CD4-positive, alpha-beta T cell treated with Interferon alpha-2 for 1 hour (primary cell): ENCODE measurements at places on chromosomes 7 and 10.

DNA sequence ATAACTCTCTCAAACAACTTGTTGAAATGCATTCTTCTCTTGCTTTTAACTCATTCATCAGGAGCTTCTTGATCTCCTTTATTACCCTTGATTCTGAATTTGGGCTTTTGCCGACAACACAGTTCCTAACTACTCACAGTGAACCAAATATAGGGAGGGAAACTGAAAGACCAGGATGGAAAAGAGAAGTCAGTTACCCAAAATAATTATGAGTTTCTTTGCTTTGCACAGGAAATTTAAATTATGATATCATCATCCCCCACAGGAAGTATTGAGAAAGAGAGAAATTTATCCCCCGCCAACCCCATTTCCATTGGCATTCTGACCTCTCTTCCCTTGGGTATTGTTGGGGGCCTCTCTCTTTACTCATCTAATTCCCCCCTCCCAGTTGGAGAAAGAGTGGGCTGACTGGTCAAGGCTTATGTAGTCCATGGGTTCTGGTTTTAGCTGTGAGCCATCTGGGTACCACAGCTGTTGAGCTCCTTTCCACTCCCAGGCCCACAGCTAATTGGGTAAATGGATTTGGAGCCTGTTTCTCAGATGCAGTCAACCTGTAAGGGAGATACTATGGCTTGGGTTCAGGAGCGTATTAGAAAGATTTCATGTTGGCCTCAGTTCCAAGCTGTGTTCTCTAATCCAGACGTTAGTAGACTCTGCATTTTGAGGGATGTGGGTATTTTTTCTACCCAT is 109.0 kb downstream of the FZD1 start:
- no peak for DNase-seq

DNA sequence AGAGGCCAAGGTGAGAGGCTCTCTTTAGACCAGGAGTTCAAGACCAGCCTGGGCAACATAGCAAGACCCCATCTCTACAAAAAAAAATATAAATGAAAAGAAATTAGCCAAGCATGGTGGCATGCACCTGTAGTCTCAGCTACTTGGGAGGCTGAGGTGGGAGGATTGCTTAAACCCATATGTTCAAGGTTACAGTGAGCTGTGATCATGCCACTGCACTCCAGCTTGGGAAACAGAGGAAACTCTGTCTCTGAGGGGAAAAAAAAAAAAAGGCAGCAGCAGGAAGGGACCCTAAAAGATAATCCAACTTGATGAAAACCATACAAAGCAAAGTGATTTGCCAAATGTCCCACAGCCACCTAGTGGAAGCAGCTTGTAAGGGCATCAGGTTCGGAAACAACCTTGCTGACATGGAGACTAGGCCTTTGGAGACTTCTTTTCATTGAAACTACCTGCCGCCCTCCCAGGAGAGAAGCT is 15.6 kb upstream of the PBLD start:
- DNase-seq, result peak; percentile 48

GRCh38 chr7:73470208-73470607 is 36.6 kb downstream of the FZD9 start:
- DNase-seq, result no peak

GRCh38 chr10:132109341-132110110 is 43.8 kb downstream of the JAKMIP3 start:
- DNase-seq, result no peak

- DNase-seq, result no peak
Measured at GRCh38 chr10:45180946-45181875, 134.2 kb downstream of the OR13A1 start.

GRCh38 chr10:49140304-49141177 is 6.7 kb upstream of the FAM170B start:
- DNase-seq, result no peak

GRCh38 chr7:112202816-112203215 is 3.4 kb downstream of the DOCK4 start:
- peak; percentile 20 for DNase-seq

- DNase-seq, result no peak
Measured at GRCh38 chr10:112763916-112764520, 186.0 kb upstream of the TCF7L2 start.

DNA sequence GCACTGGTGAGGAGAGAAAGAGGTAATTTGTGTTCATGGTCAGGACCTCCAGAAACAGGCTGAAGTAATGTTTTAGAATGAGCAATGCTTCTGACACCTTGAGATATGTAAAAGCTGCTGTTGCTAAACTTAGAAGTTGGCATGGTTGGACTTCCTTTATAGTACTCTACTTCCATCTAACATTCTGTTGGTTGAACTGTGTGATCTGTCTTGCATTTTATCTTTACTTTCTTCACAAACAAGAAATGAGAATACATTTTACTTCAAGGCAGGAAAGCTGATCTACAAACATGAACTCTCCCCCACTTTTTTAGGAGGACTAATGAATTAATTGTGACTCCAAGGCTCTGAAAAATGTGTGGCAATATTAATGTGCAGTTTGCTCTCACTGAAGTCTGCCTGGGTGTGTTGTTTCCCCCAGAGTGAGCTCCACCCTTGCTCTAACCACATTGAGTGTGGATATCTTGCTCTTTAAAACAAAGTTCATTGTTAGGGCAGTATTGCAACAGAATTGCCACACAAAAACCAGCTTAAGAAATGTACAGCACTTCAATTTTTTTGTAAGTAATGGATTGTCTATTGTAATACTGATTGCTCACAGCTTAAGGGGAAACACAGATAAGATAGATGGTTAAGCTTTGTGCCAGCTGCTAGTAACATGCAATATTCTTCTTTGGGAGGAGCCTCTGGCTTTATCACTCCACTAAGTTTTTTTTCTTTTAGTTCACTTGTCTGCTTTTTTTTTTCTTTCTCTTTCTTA is 69.0 kb downstream of the ADD3 start:
- peak; percentile 68 for DNase-seq

GRCh38 chr7:139702811-139703486 is 74.8 kb downstream of the HIPK2 start:
- DNase-seq, result no peak

DNA sequence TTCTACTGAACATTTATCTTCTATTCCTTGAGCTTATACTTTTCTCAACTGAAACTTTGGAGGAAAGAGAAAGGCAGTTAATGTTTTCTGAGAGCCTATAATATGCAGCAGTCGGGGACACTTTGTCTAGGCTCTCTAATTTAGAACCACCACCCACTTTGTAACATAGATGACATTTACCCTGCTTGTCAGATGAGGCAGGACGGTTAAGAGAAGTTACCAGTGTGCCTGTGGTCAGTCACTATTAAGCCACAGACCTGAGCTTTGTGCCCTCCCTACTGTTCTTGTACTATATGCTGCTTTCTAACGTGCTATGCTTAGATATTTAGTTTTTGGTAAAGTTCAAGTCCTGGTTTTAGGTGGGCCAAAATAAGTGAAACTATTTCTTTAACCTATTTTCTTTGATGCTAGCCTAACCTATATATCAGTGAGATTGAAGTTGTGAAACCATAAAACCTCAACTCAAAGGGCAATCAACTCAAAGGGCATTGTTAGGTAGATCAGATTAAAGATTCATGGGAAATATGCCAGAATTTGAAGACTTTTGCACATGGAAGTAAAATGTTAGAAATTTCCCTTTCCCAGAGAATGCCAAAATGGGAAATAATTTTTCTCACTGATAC is 156.5 kb upstream of the AGR3 start:
- DNase-seq, result no peak

GRCh38 chr10:14325325-14325955 is 5.3 kb downstream of the FRMD4A start:
- peak; percentile 39 for DNase-seq

DNA sequence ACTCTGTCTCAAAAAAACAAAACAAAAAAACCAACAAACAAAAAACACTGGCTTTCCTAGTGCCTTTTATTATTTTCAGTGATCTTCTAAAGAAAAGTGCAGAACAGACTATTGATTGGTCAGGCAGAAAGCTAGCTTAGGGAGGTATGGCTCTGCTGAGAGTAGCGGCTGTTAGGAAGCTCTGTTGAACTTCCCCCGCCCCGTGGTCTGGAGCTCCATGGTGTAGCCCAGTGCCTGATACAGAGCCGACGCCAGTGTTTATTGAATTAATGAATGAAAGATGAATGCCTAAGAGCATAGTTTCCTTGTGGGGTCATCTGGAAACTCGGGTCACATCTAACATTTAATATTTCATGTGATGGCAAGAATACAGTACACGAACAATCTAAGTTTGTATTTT is 90.5 kb upstream of the ARMC3 start:
- no peak for DNase-seq

- no peak for DNase-seq
Measured at GRCh38 chr10:114624951-114625780, 32.9 kb downstream of the ABLIM1 start.

GRCh38 chr10:61701055-61701705 is 38.5 kb downstream of the CABCOCO1 start:
- DNase-seq, result no peak
